ENCODE measurements at places on chromosomes 2 and 18.

DNA sequence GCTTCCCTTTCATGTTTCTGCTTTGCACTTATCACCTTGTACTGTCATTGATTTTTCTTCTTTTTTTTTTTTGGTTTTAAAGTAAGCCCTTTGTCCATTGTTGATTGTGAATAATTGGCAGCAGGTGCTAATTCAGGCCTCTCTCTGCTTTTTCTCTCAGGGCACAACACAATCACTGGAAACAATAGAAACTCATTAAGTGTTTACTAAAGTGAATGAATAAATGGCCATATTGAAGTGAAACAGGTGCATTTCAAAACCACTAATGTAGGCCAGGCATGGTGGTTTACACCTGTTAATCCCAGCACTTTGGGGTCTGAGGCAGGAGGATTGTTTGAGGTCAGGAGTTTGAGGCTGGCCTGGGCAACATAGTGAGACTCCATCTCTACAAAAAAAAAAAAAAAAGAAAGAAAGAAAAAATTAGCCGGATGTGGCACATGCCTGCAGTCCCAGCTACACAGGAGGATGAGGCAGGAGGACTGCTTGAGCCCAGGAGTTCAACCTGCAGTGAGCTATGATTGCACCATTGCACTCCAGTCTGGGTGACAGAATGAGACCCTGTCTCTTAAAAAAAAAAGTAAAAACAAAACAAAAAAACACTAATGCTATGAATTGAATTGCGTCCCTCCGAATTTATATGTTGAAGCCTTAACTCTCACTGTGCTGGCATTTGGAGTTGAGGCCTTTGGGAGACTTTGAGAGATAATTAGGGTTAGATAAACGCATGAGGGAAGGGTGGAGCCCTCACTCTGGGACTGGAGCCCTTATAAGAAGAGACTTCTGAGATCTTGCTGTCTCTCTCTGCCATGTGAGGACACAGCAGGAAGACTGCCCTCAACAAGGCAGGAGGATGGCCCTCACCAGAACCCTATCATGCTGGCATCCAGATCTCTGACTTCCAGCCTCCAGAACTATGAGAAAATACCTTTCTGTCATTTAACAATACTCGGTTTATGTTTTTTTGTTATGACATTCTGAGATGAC is 19.9 kb downstream of the SLC38A11 start:
- H3K4me3 ChIP-seq: no peak overlapping the region
- no peaks in the 10 kb centered on the region for H3K27me3 ChIP-seq
- no peaks in the 10 kb centered on the region for H3K4me1 ChIP-seq
- no peaks in the 10 kb centered on the region for H3K36me3 ChIP-seq
- DNase-seq: no peak
- H3K27ac ChIP-seq: no peak overlapping the region

DNA sequence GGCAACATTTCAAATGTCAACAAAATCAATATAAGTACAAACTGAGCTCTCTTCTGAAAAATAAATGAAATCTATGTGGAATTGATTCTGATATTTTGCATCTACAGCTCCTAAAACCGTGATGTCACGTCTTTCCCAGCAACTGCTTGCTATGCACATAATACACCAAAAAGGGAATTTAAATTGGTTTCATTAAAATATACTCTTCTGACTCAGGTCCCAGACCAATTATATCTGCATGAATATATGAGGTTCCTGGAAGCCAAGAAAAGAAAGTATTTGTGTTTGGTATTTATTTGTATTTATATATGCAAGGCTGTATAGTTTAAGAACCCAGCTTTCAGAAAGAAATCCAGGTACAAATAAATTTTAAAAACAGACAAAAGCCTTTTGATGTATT is 1282.5 kb downstream of the SUCLG1 start:
- H3K27me3 ChIP-seq: no peaks in the 10 kb centered on the region
- DNase-seq: no peak
- no peaks in the 10 kb centered on the region for H3K4me1 ChIP-seq
- no peak overlapping the region for H3K4me3 ChIP-seq
- no peak overlapping the region for H3K27ac ChIP-seq

- no peaks in the 10 kb centered on the region for H3K36me3 ChIP-seq
- no peak for DNase-seq
- no peaks in the 10 kb centered on the region for H3K27me3 ChIP-seq
- no peak overlapping the region for H3K4me3 ChIP-seq
- peaks cover 33% of the 10 kb centered on the region for H3K4me1 ChIP-seq
Measured at GRCh38 chr18:3653851-3654441, 204.0 kb downstream of the TGIF1 start.

GRCh38 chr2:86012007-86012712 is 93.5 kb downstream of the POLR1A start:
- H3K27me3 ChIP-seq: no peaks in the 10 kb centered on the region
- no peaks in the 10 kb centered on the region for H3K36me3 ChIP-seq
- DNase-seq: peak; percentile 65
- H3K4me1 ChIP-seq: no peaks in the 10 kb centered on the region

GRCh38 chr2:68921646-68922045 is 31.0 kb downstream of the GKN2 start:
- no peaks in the 10 kb centered on the region for H3K36me3 ChIP-seq
- no peak for DNase-seq
- no peaks in the 10 kb centered on the region for H3K4me1 ChIP-seq
- peaks cover 12% of the 10 kb centered on the region for H3K27me3 ChIP-seq

DNA sequence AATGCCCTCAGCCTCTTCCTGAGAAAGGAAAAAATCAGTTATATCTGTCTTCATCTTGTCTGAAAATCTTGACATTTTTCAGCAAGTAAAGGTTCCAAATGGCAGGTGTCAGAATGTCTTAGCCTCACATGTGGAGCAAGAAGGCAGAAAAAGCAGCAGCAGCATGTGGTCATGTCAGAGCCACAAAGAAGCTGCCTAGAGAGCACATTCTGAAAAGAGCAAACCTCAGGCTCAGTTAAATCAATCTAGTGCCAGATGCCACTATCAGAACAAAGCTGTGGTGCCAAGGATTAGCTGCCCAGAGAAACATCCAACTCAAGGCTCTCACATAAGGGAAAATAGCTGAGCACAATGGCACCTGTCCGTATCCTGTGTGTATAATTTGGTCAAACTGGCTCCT is 105.9 kb downstream of the SRBD1 start:
- no peaks in the 10 kb centered on the region for H3K4me1 ChIP-seq
- no peaks in the 10 kb centered on the region for H3K36me3 ChIP-seq
- H3K27ac ChIP-seq: no peak overlapping the region
- H3K4me3 ChIP-seq: no peak overlapping the region
- no peak for DNase-seq
- no peaks in the 10 kb centered on the region for H3K27me3 ChIP-seq

GRCh38 chr2:239684996-239685395 is 284.2 kb upstream of the HDAC4 start:
- H3K36me3 ChIP-seq: no peaks in the 10 kb centered on the region
- H3K4me3 ChIP-seq: no peak overlapping the region
- H3K27me3 ChIP-seq: no peaks in the 10 kb centered on the region
- H3K27ac ChIP-seq: no peak overlapping the region

DNA sequence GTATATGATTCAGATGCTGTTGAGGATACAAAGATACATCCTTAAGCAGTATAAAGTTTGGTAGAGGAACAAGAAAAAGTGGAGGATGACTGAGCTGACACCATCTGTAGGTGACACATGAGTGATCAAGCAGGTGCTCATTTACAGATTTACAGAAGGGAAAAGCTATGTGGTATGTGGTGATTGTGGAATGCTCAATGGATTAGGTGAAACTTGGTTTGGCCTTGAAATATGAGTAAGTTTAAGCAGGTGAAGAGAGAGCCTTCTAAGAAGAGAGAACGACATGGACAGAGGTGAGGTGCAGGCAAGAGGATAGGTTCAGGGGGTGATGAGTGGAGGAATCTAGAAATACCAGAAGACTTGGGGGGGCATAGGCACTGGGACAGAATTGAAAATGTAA is 5.9 kb downstream of the ASXL3 start:
- DNase-seq: no peak
- no peaks in the 10 kb centered on the region for H3K4me1 ChIP-seq
- no peak overlapping the region for H3K4me3 ChIP-seq

GRCh38 chr18:48851599-48851960 is 99.2 kb downstream of the SMAD7 start:
- peak overlapping the region; percentile 70 for H3K27ac ChIP-seq
- H3K27me3 ChIP-seq: no peaks in the 10 kb centered on the region
- peak; percentile 52 for DNase-seq
- no peak overlapping the region for H3K4me3 ChIP-seq

DNA sequence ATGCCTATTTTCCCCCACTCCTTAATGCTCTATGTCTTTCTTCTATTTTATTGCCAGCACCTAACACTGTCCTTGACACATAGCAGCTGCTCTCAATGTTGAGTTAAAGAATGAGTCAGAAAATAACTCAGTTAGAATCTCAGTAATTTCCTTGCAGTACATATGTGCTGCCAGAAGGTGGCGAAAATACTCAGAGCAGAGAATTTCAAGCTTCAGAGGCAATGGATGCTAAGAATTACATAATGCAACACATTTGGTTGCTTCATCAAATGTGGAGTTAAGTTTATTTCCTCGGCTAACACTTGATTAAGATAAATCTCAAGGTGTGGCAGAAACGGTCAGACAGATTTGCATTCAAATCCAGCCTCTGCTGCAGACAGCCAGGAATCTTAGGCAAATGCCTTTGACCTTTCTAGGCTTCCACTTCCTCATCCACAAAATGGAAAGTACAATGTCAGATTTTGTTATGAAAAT is 105.6 kb downstream of the VSNL1 start:
- H3K27ac ChIP-seq: peak overlapping the region; percentile 71
- H3K36me3 ChIP-seq: no peaks in the 10 kb centered on the region
- DNase-seq: peak; percentile 72
- no peaks in the 10 kb centered on the region for H3K27me3 ChIP-seq
- H3K4me3 ChIP-seq: no peak overlapping the region

GRCh38 chr18:2559249-2559648 is 12.1 kb downstream of the METTL4 start:
- no peak overlapping the region for H3K4me3 ChIP-seq
- peaks cover 6% of the 10 kb centered on the region for H3K36me3 ChIP-seq
- no peak overlapping the region for H3K27ac ChIP-seq
- no peak for DNase-seq
- no peaks in the 10 kb centered on the region for H3K4me1 ChIP-seq

DNA sequence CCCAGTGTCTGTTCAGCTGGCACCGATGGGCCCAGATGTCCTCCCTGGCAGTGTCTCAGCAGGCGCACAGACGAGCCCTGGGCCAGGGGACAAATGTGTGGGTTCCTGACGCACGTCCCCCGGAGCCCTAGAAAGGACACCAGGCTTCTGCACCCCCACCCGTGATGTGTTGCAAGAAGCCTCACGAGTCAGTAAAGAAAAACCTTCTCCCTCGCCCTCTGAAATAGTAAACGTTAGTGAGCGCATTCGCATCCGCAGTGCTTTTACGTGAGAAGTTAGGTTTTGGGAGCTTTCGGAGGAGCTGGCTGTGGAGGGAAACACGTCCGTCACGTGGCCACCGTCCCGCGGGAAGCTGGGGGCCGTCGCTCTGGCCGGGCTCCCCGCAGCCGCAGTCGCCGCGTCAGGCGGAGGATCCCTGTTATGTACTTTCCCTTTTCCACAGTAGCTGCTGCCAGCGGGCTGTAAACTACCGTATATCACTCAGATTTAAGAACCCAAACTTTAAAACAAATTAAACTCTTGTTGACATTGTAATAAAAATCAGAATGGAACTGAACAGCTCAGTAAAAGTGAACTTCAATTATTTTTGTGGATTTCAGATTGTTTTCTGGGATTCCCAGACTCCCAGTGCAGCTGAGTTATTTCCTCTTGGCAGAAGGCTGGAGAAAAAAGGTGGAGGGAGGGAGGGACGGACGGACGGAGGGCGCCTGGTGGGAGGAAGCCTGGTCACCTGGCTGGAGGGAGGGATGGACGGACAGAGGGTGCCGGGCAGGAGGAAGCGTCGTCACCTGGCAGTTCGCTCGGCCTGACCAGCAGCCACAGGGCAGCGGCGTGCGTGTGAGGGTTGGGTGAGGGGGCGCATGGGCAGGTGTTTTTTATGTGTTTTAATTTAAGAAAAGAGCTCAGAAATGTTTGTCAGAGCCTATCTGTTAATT is 112.1 kb downstream of the NFATC1 start:
- H3K27me3 ChIP-seq: no peaks in the 10 kb centered on the region
- H3K4me3 ChIP-seq: peak overlapping the region; percentile 71
- DNase-seq: peak; percentile 98

DNA sequence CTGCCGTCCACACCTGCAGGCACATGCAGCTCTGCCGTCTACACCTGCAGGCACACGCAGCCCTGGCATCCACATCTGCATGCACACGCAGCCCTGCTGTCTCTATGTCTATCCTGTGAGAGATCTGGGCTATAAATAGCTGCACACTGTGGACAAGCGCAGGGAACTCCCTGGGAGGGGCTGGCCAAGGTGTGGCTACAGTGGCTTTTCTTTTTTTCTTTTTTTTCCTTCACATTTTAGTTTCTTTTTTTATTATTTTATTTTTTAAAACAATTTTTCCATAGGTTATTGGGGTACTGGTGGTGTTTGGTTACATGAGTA is 42.0 kb downstream of the TMEM182 start:
- H3K27ac ChIP-seq: no peak overlapping the region
- no peaks in the 10 kb centered on the region for H3K36me3 ChIP-seq
- no peaks in the 10 kb centered on the region for H3K4me1 ChIP-seq

- no peaks in the 10 kb centered on the region for H3K4me1 ChIP-seq
- DNase-seq: peak; percentile 80
- no peak overlapping the region for H3K4me3 ChIP-seq
- H3K36me3 ChIP-seq: no peaks in the 10 kb centered on the region
- no peak overlapping the region for H3K27ac ChIP-seq
Measured at GRCh38 chr2:132547090-132547687, 122.8 kb downstream of the LYPD1 start.

- no peak for DNase-seq
- no peak overlapping the region for H3K27ac ChIP-seq
- H3K27me3 ChIP-seq: no peaks in the 10 kb centered on the region
- H3K4me3 ChIP-seq: no peak overlapping the region
Measured at GRCh38 chr2:213246497-213247281, 37.6 kb upstream of the SPAG16 start.

GRCh38 chr2:237194081-237194480 is 108.4 kb downstream of the COPS8 start:
- H3K27ac ChIP-seq: no peak overlapping the region
- DNase-seq: peak; percentile 26
- peaks cover 23% of the 10 kb centered on the region for H3K4me1 ChIP-seq

GRCh38 chr2:175312137-175312536 is 130.6 kb upstream of the ATP5MC3 start:
- no peak overlapping the region for H3K4me3 ChIP-seq
- H3K4me1 ChIP-seq: no peaks in the 10 kb centered on the region
- H3K36me3 ChIP-seq: no peaks in the 10 kb centered on the region
- H3K27ac ChIP-seq: no peak overlapping the region
- H3K27me3 ChIP-seq: no peaks in the 10 kb centered on the region
- DNase-seq: no peak

GRCh38 chr18:69865776-69866175 is 81.9 kb downstream of the CD226 start:
- DNase-seq: no peak
- H3K4me1 ChIP-seq: no peaks in the 10 kb centered on the region
- no peak overlapping the region for H3K4me3 ChIP-seq

Measured in osteoblast (primary cell).